ENCODE measurements at places on chromosomes 4 and X.

DNA sequence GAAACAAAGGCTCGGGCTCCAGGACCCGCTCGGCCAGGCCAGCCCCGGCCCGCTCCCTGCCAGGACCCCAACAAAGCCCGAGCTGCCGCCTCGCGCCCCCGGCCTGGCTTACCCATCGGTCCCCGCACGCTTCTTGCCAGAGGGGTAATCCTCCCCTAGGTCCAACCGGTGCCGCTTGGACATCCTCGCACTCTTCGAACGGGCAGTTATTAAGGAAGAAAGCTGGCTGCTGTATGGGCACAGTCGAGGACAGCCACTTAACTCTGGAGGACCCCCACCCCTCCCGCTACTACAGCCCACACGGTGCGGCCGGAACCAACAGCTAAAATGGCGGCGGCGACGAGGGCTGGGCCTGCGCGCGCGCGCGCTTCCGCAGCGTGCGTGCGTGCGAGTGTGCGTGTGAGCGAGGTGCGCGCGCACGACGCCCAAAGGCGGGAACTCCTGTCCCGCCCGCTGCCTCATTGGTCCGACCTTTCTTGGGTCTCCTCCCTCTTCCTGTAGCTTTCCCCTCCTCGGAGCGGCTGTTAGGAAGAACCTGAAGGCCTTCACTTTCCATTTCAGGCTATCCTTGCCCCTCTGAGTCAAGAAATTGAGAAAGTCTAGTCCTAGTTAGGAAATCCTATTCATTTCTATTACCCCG is at the start of gene DHX15:
TSS of gene DHX15 (minus strand) at position 344 of the 640 bp plus-strand sequence. CDS start at position 183, 161 bp downstream.
- DNase-seq = peak; percentile 97

- DNase-seq = no peak
Measured at GRCh38 chrX:22660756-22661155, 339.0 kb upstream of the DDX53 start.

DNA sequence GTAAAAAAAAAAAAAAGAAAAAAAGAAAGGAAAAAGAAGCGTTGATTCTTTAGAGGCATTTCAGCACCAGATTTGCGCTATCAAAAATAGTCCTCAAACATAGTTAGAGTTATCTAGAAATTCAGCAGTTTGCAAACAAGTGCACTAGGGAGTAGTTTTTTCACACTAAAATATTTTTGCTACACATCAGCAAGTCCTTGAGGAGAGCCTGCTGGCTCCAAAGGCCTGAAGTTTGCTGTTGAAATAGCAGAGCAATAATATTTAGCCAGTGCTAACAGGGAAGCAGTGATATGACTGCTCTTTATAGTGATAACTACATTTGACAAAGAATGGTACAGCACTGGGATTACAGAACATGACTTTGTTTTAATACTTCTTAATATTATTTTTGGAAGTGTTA is 472.2 kb downstream of the PCDH7 start:
- no peak for DNase-seq

DNA sequence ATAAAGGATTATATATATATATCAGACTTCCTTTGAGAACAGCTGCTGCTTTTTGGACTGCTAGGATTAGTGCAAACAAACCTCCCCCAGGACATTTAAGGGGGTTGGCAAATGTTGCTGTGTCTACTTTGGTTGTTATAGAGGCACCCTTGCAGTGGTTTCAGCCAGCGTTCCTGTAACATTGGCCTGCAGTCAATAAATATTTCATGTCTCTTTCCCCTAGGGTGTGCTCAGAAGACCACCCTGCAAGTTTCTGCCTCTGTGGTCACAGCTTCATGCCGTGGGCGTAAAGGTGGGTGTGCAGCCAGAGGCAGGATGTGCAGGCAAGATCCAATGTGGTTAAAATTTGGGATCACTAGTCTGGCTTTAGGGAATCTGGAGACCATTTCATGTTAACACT is 28.9 kb downstream of the FGF5 start:
- no peak for DNase-seq

DNA sequence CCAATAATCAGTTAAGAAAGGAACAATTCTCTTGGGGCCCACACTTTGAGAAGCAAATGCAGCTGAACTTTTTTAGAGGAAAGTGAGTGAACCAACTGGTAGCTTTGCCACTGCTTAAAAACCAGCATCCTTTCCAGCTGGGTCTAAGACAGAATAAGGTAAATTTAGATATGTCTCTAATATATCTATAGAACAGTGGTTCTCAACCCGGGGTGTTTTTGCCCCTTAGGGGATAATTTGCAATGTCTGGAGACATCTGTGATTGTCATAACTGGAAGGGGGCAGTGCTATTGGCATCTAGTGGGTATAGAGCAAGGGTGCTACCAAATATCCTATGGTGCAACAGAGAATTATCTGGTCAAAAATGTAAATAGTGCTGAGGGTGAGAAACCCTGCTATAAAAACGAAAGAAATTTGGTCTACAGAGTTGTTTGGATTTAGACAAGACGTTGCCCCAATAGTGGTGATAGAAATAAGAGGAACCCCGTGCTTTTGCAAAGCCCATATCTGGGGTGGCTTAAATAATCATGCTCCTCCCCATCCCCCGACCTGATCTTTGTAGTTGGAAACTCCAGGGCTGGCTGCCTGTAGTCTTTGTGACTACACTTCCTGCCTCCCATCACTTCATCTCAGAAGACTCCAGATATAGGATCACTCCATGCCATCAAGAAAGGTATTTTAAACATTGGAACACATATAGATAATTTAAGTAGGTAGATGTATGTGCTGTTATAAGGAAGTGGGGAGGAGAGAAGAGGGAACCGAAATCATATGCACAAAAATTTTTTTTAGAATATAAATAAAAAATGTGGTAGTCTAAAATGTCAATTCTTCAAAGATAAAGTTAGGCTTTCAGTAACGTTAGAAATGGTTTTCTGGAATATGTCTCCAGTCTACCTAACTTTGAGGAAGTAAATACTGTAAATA is at the start of gene TLR7:
TSS of gene TLR7 (plus strand) at position 622 of the 927 bp plus-strand sequence. CDS start 507 bp downstream, outside the sequence.
- DNase-seq = no peak

DNA sequence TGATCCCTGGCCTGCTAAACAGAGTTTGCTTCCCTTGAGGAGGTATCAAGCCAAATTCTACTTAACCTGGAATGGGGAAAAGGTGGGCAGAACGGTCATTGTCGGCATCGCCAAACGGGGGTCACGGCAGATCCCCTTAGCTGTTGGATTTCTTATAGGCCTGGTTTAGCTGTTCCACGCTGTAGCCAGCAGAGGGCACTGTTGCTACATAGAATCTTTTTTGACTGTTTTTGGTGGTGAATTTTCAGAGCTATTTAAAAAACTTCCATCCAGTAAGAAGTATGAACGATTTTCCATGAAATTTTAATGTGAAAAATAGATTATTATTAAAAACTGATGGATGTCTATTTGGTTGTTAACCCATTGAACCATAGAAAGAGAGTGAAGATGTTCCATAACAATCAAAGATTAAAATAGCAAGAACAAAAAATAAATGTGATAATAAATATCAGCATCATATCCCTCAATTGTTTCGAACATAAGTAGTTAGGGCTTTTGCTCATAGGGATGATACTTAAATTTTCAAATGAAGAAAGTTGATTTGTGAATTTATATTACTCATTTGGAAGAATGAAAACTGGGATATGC is 56.6 kb downstream of the LINC00632 start:
- DNase-seq = peak; percentile 84

GRCh38 chr4:32184186-32184585 is 1464.0 kb downstream of the PCDH7 start:
- no peak for DNase-seq

- DNase-seq = peak; percentile 85
Measured at GRCh38 chr4:89137695-89138094, 26.4 kb downstream of the TIGD2 start.

- no peak for DNase-seq
Measured at GRCh38 chr4:153834901-153835300, 46.0 kb upstream of the SFRP2 start.

DNA sequence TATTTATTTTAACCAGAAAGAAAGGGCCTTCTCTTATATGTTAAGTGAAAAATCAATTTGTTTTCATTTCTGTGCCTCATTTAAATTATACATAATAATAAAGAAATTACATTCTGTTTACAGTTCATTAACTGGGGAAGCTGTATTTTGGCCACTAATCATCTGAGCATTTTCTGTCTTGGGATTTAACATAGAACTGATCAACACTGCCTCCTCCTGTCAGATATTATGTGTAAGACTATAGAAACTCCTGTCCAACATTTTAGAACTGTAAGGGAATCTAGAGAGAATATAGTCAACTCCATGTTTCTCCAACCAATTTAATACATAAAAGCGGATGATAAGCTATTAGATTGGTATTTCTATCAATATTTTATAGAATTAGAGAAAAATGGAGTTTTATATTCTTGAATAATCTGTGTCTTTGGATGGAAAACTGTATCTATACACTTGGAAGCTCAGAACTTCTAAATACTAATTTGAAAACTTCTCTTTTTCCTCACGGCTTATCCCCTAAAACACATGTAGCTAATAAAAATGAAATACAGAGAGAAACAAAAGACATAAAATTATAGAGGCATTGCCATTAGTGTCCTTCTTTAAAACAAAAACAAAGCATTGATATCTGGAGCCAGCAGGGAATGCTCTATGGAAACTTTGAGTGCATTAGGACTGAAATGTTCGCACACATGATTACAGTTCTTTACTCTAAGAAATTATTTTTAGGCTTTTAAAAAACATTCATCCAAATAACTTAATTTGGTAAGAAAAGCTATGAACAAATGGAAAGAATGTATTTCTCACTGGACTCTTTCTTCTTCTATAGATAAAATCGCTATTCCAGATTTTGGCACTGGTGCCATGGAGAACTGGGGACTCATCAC is 33.1 kb downstream of the ENPEP start:
- no peak for DNase-seq

- peak; percentile 79 for DNase-seq
Measured at GRCh38 chr4:186727977-186728519, 4.4 kb upstream of the FAT1 start.

GRCh38 chrX:109344101-109344500 is 137.8 kb downstream of the GUCY2F start:
- DNase-seq = no peak

- DNase-seq = no peak
Measured at GRCh38 chr4:16692961-16693506, 205.4 kb downstream of the LDB2 start.

GRCh38 chr4:38683276-38683675 is 19.3 kb downstream of the KLF3 start:
- no peak for DNase-seq

- peak; percentile 63 for DNase-seq
Measured at GRCh38 chr4:65661471-65661870, 8.8 kb downstream of the EPHA5 start.

DNA sequence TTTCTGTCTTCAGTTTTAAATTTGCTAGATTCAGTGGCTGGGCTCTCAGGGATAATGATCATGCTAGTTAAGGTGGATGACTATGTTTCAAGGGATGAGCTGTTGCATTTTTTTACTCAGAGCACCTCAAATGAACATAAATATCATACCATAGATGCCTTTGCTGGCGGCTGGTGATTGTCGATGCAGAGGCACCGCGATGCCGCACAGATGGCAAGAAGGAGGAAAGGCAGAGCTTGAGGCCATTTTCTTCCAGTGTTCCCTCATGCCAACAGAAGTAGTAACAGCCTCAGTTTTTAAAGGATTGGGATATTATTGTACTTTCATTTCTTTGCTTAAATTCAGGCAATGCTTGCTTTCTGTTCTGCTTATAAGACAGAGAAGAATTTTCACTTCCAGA is 654.7 kb upstream of the IGFBP7 start:
- DNase-seq = no peak
